CD4-positive, alpha-beta T cell treated with Interleukin-15 for 4 hours (primary cell): ENCODE measurements at places on chromosomes 5 and 9.

GRCh38 chr5:76720988-76721569 is 5.2 kb downstream of the F2R start:
- no peak for DNase-seq

DNA sequence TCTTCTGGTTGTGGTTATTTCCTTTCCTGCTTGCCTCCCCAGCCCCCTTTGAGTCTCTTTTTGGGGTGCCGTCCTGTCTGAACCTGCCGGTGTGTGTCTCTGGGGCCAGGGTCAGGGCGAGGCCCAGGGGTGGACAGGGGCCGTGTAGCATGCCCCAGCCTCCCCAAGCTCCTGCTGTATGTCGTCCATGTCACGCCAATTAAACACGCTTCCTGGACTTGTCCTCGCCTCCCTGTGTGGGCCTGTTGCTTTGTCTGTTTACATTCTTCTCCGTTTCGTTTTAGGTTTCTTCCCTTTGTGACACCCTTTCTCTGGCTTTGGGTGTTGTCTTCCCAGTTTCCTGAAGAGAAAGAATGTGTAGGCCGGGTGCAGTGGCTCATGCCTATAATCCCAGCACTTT is 28.5 kb upstream of the HMCN2 start:
- no peak for DNase-seq

- no peak for DNase-seq
Observed at GRCh38 chr5:33536802-33537201, 96.0 kb downstream of the TARS1 start.

GRCh38 chr9:1964093-1964492 is 51.1 kb upstream of the SMARCA2 start:
- no peak for DNase-seq

GRCh38 chr5:131239686-131240085 is 24.2 kb upstream of the CDC42SE2 start:
- DNase-seq, result no peak
